ENCODE measurements at places on chromosomes 13 and 19. TPM values are rescaled to one million over a fixed set of nuclear protein-coding genes. Genes with fewer than 3 reads are reported as not detected.
A peak's percentile ranks its signal among the peaks of the same experiment; 100 is the strongest.

- DNase-seq: no peak
Measured at GRCh38 chr13:91493442-91493841, 95.0 kb downstream of the GPC5 start.

GRCh38 chr13:23579896-23580683 is 9.9 kb downstream of the TNFRSF19 start:
- no peak for DNase-seq

DNA sequence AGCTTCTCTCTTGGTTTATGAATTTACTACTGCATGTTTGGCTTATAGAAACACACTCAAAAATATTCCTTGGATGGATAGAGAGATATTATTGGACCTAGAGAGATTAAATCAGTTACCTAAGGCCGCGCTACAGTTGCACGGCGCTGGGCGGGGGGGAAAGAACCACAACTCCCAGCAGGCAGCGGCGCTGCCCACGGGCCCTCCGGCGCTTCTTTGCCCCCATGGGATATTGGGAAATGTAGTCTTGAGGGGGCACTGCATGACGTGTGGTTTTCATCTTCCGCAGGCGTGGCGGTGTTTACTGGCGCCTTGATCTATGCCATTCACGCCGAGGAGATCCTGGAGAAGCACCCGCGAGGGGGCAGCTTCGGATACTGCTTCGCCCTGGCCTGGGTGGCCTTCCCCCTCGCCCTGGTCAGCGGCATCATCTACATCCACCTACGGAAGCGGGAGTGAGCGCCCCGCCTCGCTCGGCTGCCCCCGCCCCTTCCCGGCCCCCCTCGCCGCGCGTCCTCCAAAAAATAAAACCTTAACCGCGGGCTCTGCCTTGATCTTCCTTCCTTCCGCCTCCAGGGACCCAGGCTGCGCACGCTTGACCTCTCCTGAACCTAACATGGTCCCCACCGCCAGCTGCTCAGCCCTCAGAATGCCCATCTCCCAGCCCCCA is 4.8 kb downstream of the EMP3 start:
- DNase-seq: peak; percentile 91

DNA sequence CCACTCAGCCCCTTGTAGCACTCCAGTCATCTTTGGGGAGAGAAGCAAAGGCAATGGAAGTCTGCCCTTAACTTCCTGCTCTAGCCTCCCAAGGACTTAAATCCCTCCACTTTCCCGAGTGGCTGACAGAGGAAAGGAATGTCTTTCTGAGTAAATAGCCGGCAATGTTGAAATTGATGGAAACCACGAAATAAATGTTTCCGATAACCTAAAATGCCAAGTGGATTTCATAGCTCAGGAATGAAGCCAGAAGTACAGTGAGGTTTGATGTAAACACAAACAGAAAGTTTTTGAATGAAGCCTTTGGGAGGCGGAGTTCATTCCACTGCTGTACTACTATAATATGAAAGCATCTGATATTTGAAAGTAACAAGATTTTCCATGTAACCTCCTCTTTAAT is 14.0 kb upstream of the TBC1D4 start:
- no peak for DNase-seq

Gene DHDH
- not detected for total RNA-seq

GRCh38 chr13:33103457-33103856 is 87.2 kb downstream of the KL start:
- DNase-seq: no peak

GRCh38 chr13:54287062-54287764 is 1258.6 kb downstream of the OLFM4 start:
- DNase-seq: no peak

DNA sequence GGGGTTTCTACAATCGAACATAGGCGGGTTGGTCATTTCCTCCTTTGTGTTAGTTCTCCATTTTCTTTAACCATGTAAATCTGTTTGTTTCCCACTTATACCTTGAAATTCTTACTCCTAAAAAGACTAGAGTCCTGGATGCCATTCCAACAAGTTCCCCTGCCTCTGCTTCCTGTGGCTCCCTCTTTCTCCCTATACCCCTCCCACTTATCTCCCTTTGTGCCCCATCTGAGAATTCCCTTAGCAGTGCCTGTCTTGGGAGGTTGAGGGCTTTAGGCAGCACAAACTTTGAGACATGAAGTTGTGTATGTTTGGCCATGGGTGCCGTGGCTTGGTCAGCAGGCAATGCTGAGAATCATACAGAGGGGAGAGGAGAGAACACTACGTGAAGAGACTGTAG is 176.4 kb downstream of the RGCC start:
- DNase-seq: no peak

DNA sequence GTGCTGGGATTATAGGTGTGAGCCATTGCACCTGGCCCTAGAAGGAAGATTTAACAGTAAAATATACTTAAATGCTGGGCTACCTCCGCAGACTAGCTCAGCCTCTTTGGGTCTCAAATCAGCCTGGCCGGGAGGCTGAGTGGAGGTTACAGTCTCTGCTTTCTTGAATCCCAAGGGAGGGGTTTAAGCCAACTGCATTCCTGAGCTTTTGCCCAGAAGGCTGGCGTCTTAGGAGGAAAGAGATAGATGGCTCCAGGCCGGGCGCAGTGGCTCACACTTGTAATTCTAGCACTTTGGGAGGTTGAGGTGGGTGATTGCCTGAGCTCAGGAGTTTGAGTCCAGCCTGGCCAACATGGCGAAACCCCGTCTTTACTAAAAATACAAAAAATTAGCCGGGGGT is 623 bp upstream of the C5AR1 start:
- no peak for DNase-seq

DNA sequence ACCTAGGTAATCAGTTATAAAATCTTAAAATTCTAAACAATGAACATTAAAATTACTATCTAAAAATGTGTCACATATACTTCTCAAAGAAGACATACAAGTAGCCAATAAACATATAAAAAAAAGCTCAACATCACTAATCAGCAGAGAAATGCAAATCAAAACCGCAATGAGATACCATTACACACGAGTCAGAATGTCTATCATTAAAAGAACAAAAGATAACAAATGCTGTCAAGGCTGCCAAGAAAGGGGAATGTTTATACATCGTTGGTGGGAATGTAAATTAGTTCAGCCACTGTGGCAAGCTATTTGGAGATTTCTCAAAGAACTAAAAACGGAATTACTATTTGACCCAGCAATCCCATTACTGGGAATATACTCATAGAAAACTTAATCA is 310.3 kb upstream of the EDNRB start:
- DNase-seq: no peak

Measured in breast epithelium (tissue), 4 donors.